ENCODE measurements at places on chromosomes 5 and 9. TPM values are rescaled to one million over a fixed set of nuclear protein-coding genes. Genes with fewer than 3 reads are reported as not detected.
A peak's percentile ranks its signal among the peaks of the same experiment; 100 is the strongest.

DNA sequence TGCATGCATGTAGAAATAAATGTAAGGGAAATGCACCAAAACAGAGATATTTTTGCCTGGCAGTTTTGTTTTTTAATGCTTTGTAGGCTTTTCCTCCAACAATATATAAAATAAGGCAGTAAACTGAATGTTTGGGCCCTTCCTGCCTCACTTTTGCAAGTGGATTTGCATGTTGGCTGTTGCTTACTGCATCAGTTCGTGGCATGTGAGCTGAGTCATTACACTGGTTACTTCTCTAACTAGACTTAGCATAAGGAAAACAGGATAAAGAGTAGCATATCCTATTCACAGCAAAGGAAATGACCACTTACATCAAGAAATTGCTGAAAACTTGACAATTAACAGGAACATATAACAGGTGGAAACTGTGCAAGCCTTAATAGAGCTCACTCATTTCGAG lies 113.4 kb downstream of the TLE1 start:
- no peaks in the 10 kb centered on the region for H3K27me3 ChIP-seq
- no peak for DNase-seq
- H3K4me3 ChIP-seq, result no peak overlapping the region
- H3K4me1 ChIP-seq, result no peaks in the 10 kb centered on the region
- H3K36me3 ChIP-seq, result no peaks in the 10 kb centered on the region

DNA sequence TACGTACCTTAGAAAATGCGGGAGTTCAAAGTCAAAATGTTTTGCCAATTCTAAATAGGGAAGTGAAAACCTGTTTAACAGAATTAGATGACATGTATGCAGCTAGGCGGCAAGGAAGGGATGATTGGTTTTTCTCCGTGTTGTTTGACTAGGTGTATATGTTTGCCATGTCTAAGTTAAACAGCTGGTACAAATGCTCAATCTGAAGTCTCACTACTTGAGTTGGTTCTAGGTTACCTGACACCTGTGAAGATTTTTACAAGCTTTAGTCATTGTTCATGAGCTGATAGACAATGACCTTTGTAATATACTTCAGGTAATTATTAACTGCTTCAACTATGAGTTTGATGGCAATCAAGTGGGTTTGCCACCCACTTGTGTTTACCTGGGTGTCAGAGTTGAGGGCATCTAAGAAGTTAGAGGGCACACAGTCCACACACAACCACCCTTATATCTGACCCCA lies 74.3 kb downstream of the SLC44A1 start:
- no peak overlapping the region for H3K4me3 ChIP-seq
- no peaks in the 10 kb centered on the region for H3K36me3 ChIP-seq
- no peak overlapping the region for H3K27ac ChIP-seq
- H3K27me3 ChIP-seq, result no peaks in the 10 kb centered on the region

DNA sequence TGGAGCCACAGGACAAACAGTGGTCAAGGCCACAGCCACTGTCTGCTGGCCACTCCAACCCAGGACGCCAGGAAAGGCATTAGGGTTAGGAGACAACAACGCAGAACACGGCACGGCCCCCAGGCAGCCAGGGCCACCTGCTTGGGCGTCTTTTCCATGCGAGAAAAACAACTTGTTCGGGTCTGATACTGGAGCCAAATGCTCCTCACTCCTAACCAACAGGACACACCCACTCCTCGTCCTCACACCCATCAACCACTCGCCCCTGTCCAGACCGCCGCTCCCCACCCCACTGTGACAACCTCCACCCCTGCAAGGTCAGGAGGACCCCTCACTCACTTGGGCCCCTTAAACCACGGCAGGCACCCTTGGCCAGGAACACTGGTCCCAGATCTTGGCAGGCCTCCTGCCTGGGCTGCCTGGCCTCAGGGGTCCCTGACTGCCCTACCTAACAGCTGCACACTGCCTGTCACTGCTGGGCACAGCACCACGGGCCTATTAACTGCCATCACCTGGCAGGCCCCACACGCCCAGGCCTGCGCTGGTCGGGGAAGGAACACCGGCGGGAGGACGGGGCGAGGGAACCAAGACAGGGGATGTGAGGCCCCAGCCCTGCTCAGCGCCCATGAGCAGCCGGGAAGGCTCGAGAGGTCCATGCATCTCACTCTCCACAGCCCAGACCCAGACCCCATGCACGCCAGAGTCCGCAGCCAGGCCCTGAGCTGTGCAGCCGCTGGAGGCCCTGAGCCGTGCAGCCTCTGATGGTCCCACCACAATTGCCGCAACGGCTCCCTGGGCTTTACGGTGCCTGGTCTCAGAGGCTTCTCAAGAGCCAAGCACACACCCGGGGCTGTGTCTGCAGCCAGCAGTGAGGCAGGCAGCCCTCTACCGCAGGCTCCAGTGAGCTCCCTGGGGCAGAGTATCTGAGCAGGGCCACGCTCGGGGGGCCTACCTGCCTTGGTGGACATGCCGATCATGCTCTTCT lies 13.8 kb downstream of the CLPTM1L start:
- H3K27ac ChIP-seq, result no peak overlapping the region
- H3K27me3 ChIP-seq, result no peaks in the 10 kb centered on the region
- DNase-seq, result no peak
- H3K4me1 ChIP-seq, result peaks cover 1% of the 10 kb centered on the region
- no peak overlapping the region for H3K4me3 ChIP-seq

The HTR1A gene
- total RNA-seq, result not detected

DNA sequence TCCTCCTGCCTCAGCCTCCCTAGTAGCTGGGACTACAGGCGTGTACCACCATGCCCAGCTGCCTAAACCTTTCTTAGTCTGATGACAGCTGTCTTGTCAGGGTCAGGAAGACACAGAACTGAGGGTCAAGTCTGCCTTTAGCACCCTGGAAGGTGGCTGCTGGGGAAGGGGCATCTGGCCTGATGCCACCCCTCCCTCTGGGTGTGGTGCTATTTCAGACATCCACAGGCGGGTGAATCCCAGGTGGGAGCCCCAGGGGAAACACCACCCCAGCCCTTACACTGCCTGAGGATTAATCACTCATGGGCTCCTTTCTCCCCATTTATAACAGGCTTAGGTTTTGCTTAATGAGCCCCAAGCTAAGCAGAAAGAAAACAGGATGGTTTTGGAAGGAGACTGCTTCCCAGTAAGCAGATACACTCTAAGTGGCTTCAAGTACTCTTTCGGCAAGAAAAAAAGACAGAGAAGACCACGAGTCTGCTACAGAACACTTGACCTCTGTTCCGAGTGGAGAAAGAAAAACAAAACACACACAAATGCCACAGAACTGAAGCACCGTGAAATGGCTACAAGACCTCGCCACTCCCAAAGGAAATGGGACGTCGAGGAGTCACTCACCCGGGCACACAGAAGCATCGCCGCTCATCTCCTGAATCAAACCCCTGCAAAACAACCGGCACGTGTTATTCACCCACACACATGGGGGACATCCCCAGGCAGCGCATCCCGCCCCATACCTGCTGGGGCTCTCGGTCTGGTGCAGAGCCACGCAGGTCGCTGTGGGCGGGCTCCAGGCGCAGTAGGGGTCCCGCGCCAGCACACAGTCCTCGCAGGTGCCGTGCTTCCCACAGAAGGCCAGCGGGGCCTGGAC lies 62.4 kb downstream of the SECISBP2 start:
- no peak for DNase-seq
- H3K36me3 ChIP-seq, result peaks cover 68% of the 10 kb centered on the region
- H3K4me3 ChIP-seq, result no peak overlapping the region

DNA sequence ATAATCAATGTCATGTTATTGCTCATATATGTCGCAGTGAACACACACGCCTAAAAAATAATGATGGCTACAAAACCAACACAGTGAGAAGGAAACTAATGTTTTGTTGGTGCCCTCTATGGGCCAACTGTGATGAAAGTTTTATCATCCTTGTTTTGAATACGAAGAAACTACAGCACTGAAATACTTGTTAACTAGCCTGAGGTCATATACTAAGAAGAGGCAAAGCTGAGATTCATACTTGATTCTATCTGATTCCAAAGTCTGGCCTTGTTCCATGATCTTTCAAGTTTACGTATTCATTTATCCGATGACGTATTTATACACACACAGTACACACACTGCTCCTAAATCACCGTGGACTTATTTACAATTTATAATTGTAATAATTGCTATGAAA lies 16.1 kb upstream of the DRD1 start:
- DNase-seq, result no peak
- H3K27ac ChIP-seq, result no peak overlapping the region
- no peak overlapping the region for H3K4me3 ChIP-seq
- H3K27me3 ChIP-seq, result peaks cover 28% of the 10 kb centered on the region
- H3K4me1 ChIP-seq, result peaks cover 25% of the 10 kb centered on the region

- no peaks in the 10 kb centered on the region for H3K4me1 ChIP-seq
- DNase-seq, result no peak
- H3K4me3 ChIP-seq, result no peak overlapping the region
- H3K27me3 ChIP-seq, result no peaks in the 10 kb centered on the region
These were observed 274.2 kb upstream of the TARS1 start for GRCh38 chr5:33166522-33166921.

DNA sequence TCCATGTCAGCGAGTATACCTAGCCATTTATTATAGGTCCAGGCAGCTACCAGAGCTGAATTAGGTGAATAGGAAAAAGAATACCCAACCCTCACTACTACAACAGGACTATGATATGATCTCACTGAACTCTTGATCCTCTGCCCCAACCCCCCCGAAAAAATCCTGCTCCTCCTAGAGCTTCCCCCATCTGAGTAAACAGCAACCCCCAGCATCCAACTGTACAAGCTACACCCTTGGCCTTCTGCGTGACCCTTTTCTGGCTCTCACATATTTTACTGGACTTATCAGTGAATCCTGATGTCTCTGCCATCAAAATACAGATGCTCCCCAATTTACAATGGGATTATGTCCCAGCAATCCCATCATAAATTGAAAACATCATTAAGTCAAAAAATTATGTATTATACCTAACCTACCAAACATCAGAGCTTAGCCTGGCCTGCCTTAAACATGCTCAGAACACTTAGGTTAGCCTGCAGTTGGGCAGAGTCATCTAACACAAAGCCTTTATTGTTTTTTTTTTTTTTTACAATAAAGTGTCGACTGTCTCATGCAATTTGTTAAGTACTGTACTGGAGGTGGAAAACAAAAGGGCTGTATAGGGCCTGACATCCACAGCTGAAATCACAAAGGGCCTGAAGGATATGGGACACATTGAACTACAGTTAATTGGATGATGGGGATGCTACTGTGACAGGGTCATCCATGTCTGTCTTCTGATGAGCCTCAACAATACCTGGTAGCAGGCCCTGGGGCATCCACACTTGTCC lies 128.9 kb upstream of the ERCC6L2 start:
- peaks cover 35% of the 10 kb centered on the region for H3K27me3 ChIP-seq
- no peak overlapping the region for H3K4me3 ChIP-seq
- H3K27ac ChIP-seq, result no peak overlapping the region
- no peaks in the 10 kb centered on the region for H3K36me3 ChIP-seq

GRCh38 chr9:21589344-21590056 lies 107.4 kb upstream of the IFNE start:
- H3K27me3 ChIP-seq, result peaks cover 3% of the 10 kb centered on the region
- H3K36me3 ChIP-seq, result no peaks in the 10 kb centered on the region
- peaks cover 29% of the 10 kb centered on the region for H3K4me1 ChIP-seq
- H3K4me3 ChIP-seq, result no peak overlapping the region
- no peak for DNase-seq
- H3K27ac ChIP-seq, result no peak overlapping the region

GRCh38 chr9:38344566-38345324 lies 47.8 kb upstream of the ALDH1B1 start:
- no peak overlapping the region for H3K4me3 ChIP-seq
- peak; percentile 9 for DNase-seq
- H3K36me3 ChIP-seq, result no peaks in the 10 kb centered on the region
- peaks cover 6% of the 10 kb centered on the region for H3K4me1 ChIP-seq
- peaks cover 21% of the 10 kb centered on the region for H3K27me3 ChIP-seq

DNA sequence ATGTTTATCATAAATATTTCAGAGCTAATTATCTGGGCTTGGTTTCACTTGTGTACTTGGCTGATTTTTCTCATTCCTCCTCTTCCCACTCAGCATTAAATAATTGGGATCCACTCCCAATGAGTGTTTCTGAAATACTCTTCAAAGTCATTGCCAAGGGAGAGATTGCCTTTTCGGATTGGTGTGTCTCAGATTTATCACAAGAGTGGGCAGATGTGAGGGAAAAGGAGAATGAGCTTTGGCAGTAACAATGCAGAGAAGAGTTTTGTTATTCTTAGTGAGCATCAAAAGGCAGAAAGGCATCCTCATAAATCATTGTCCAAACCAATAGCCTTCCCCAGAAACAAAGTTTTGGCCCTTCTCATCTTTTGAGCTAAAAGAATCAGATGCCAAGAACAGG lies 79.2 kb downstream of the SEMA5A start:
- H3K27ac ChIP-seq, result no peak overlapping the region
- no peak overlapping the region for H3K4me3 ChIP-seq
- no peak for DNase-seq

The ADAMTS16 gene
- not detected for total RNA-seq

The PDCD1LG2 gene
- total RNA-seq, result 1.5 TPM

- H3K36me3 ChIP-seq, result peaks cover 4% of the 10 kb centered on the region
- no peaks in the 10 kb centered on the region for H3K27me3 ChIP-seq
- no peak overlapping the region for H3K4me3 ChIP-seq
- H3K4me1 ChIP-seq, result peaks cover 20% of the 10 kb centered on the region
- H3K27ac ChIP-seq, result no peak overlapping the region
These were observed 12.9 kb downstream of the HAVCR1 start for GRCh38 chr5:157046041-157046440.

The SPOCK1 gene
- total RNA-seq, result 0.38 TPM

- H3K27me3 ChIP-seq, result peaks cover 14% of the 10 kb centered on the region
- H3K4me3 ChIP-seq, result no peak overlapping the region
- H3K27ac ChIP-seq, result no peak overlapping the region
- no peaks in the 10 kb centered on the region for H3K36me3 ChIP-seq
These were observed 173.3 kb downstream of the COL23A1 start for GRCh38 chr5:178416919-178417318.

GRCh38 chr9:114314256-114314867 lies 8.5 kb upstream of the ORM1 start:
- no peak overlapping the region for H3K4me3 ChIP-seq
- DNase-seq, result no peak
- peaks cover 4% of the 10 kb centered on the region for H3K27me3 ChIP-seq
- H3K27ac ChIP-seq, result no peak overlapping the region
- peaks cover 7% of the 10 kb centered on the region for H3K4me1 ChIP-seq

The OBP2B gene
- not detected for total RNA-seq

GRCh38 chr9:109246533-109246932 lies 74.3 kb downstream of the EPB41L4B start:
- no peaks in the 10 kb centered on the region for H3K36me3 ChIP-seq
- H3K4me1 ChIP-seq, result no peaks in the 10 kb centered on the region
- H3K27me3 ChIP-seq, result peaks cover 36% of the 10 kb centered on the region
- no peak for DNase-seq
- no peak overlapping the region for H3K27ac ChIP-seq
- H3K4me3 ChIP-seq, result no peak overlapping the region

The GMCL2 gene
- total RNA-seq, result not detected

The SLC6A18 gene
- not detected for total RNA-seq

GRCh38 chr5:43042626-43043399 lies 2.7 kb upstream of the ANXA2R start:
- DNase-seq, result peak; percentile 92
- H3K4me3 ChIP-seq, result peak overlapping the region; percentile 94
- H3K27me3 ChIP-seq, result no peaks in the 10 kb centered on the region
- peaks cover 16% of the 10 kb centered on the region for H3K36me3 ChIP-seq

The BAAT gene
- total RNA-seq, result not detected

GRCh38 chr5:155004138-155004744 lies 9.3 kb upstream of the KIF4B start:
- H3K4me1 ChIP-seq, result no peaks in the 10 kb centered on the region
- H3K27ac ChIP-seq, result no peak overlapping the region
- no peaks in the 10 kb centered on the region for H3K36me3 ChIP-seq
- DNase-seq, result no peak
- H3K4me3 ChIP-seq, result no peak overlapping the region
- peaks cover 24% of the 10 kb centered on the region for H3K27me3 ChIP-seq

The SLC6A7 gene
- total RNA-seq, result not detected

All from activated CD8-positive, alpha-beta memory T cell treated with anti-CD3 and anti-CD28 coated beads, Interleukin-2, amount 10 ng/mL, durations not matched to agents 7 days and 5 days (primary cell).